ENCODE measurements at places on chromosomes 5 and 9.
A peak's percentile ranks its signal among the peaks of the same experiment; 100 is the strongest.

DNA sequence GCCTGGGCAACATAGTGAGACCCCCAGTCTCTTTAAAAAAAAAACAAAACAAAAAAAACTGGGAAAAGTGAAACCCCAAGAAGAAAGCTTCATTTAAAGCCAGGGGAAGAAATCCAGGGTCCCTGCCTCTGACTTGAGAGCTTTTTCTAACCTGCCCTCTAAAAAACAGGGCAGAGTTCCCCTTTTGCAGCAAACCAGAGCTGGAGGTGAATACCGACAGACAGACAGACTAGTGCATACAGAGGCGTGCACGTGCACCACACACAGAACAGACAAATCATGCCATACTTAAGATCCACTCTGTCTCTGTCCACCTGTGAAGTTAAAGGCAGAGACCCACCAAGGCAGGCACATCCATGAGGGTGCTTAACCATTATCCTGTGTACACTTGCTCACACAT lies 11.7 kb upstream of the AQP3 start:
- no peak for DNase-seq

DNA sequence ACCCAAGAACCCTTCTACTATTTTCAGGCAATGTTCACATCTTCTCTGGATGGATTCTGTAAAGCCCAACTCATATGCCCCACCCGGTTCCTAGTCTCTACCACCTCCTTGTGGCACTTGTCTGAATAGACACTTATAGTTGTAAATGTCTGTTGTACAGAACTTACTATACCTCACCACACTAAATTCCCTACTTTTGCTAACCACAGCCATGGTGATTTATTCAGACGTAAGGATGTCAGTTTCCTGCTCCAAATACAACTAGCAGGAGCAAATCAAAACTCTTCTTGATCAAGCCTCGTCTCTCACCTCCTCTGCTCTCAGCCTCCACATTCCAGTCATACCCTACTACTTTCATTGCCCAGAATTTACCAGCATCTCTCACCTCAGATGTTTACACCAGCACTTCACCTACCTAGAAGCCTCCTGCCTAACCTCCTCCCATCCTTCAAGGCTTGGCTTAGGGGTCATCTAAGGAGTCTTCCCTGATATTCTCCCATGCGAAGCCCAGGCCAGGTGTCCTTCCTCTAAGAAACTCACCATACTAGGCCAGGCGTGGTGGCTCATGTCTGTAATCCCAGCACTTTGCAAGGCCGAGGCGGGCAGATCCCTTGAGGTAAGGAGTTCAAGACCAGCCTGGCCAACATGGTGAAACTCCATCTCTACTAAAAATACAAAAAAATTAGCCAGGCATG lies 75.5 kb downstream of the MAPKAP1 start:
- DNase-seq, result no peak

- no peak for DNase-seq
These were observed 24.8 kb upstream of the IL6ST start for GRCh38 chr5:56019306-56020272.

- no peak for DNase-seq
These were observed 71.4 kb upstream of the PHYKPL start for GRCh38 chr5:178304016-178304415.

DNA sequence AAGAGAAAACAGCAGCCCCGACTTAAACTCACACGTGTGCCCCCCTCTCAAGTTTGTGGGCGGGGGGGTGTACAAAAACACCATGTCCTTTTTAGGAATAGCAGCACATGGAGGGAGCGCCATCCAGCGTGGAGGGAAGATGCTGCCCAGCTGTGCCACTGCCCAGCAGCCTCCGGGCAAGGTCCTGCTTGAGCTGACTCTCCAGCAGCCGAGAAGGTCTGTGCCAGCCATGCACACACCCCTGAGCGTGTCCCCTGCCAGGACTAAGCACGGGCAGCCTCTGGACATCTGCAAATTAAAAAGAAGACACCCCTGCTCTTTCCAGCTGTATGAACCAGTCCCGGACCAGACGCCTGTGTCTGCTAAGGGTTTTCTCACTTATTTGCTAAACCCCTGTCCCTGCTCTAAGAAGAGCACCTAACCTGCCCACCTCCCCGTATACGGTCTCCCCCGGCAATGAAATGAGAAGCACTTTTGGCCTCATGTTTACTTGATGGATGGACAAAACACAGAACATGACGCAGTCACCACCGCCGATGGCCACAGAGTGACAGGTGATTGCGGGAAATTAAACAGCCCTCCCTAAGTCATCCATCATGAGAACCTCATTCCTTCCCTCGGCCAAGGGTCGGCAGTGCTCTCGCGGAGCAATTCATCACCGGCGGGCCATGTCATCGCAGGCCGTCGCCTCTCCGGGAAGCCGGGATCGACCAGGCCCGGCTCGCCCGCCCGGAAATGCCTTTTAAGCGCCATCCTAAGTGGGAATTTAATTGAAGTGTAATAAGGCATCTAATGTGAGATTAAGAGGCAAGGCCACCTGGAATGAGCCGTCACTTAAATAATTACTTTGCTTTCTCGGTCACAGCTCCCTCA lies 96.9 kb downstream of the OLFM1 start:
- no peak for DNase-seq

DNA sequence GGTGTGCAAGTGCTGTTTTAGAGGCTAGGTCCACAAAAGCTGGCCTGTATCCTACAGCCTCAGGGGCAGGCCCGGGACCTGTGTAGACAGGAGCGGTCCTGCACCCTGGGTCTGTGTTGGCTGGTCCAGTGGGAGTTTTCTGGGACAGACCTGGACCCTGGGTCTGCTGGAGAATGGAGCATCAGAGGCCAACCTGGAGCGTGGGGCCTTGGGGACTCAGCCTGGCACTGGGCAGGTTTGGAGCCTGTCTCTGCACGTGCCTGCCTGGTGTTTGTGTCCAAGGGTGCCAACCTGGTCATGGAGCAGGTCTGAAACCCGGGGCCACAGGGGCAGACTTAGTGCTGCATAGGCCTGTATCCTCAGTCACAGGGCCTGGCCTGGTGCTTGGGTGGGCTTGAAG lies 45.8 kb downstream of the SRFBP1 start:
- no peak for DNase-seq

GRCh38 chr5:61603211-61603908 lies 271.3 kb downstream of the ZSWIM6 start:
- DNase-seq, result no peak

- DNase-seq, result peak; percentile 23
These were observed 109.9 kb downstream of the EDIL3 start for GRCh38 chr5:84274585-84275468.

DNA sequence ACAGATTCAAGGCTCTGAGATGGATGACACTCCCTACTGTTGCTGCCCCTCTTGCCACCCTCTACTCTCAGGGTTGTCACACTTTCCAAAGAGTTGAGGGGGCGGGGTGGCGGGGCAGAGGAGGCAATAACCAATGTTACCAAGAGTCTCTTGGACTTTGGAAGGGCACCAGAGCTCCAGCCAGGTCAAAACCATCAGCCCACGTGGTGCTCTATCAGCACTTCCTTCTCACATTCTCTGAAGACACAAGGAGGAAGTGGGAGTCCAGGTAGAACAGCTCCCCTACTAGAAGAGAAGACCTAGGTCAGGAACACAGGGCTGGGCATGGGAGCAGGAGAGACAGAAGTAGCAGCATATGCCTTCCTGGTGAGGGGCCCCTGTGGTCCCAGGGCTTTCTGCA lies 33.0 kb upstream of the PIK3R1 start:
- no peak for DNase-seq

DNA sequence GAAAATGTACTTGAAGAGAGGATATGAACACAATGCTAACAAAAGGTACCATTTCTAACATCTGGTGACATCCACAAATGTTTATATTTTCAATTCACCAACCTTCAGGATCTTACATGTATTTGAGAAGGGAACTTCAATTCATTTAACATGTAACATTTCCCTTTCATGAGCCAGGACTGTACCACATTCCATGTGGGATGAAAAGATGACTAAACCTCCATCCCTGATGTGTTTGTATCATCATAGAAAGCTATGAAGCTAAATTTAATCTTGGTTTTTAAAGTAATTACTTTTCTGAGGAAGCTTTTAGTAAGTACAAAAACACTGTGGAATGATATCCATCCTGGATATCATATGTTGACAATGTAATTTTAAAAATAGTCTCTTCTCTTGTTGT lies 78.2 kb upstream of the GNA14 start:
- no peak for DNase-seq

DNA sequence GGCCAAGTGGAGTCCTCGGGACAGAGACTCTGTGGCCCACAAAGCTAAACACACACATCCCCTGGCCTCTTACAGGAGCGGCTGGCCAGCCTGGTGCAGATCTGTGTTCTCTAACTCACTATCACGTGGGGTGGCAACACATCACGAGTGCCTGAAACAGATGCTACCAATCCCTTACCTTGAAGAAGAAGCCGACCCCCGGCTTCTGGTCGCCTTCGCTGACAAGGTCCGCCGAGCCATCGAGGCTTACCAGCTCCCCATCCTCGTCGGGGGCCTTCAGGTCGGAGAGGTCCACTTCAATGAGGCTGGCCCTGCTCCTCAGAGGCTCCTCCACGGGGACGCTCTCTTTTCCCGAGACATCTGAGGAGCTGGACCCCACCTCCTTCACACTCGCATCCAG lies 86.7 kb downstream of the CAMSAP1 start:
- DNase-seq, result no peak

DNA sequence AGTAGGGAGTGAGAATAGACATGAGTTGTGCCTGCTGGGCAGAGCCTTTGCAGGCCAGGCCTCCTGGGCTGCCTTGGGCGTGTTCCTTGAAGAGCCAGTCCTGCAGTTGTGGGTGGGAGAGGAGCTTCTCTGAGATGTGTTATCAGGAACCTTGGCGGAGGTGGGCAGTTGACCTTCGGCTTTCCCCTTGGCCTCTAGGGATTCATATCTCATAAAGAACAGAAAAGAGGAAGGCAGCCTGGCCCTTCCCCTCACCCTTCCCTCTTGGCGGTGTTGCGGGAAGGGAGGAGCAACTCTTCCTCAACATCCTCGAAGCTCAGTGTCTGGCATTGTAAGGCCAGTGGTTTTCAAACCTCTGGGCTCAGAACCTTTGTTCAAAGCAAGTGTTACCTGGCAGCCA lies 59.2 kb downstream of the DAPK1 start:
- no peak for DNase-seq

DNA sequence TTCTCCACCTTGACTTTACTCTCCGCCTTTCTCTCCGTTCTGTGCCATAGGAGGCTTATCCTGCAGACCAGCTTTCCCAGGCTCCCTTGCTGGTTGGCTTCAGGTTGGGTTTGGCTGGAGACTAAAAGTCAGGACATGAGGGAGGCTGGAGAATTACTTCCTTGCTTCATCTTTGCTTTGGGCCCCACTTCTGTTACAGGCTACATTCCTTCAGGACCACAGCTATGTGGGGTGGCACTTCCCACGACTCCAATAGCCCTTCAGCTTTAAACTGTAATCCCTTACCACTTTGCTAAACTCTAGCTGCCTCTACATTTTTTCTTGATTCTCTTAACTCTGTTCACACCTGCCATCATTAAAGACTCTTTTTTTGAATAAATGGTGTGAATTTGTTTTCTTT lies 186.7 kb upstream of the NR4A3 start:
- no peak for DNase-seq

DNA sequence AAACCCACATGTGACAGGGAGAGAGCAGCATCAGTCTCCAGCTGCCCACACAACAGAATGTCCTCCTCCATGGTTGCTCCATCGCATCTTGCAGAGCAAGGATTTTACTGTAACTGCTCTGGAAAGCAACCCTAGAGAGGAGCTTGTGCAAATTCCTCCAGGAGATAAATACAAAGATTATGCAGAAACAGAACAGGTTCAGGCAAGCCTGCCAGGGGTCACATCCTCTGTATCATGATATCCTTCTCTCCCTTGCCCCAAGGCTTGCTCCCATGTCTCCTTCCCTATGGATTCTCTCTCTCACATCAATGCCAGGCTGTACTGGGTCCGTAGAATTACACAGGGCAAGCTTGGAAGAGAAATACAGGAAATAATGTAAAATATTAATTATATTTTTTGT lies 226.0 kb downstream of the MPDZ start:
- no peak for DNase-seq

DNA sequence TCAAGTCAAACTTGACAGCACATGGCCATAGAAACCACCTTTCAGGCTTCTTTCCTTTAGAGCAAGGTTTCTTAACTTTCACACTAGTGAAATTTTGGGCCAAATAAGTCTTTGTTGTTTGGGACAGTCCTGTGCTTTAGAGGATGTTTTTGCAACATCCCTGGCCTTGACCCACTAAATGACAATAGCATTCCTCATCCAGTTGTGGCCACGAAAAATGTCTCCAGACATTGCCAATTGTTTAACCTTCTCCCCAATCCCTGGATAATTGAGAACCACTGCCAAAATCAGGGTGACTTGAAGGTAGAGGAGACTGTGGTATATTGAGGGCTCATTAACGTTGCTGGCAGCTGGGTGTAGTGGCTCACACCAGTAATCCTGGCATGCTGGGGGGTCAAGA lies 72.0 kb downstream of the ALDH1A1 start:
- DNase-seq, result no peak

DNA sequence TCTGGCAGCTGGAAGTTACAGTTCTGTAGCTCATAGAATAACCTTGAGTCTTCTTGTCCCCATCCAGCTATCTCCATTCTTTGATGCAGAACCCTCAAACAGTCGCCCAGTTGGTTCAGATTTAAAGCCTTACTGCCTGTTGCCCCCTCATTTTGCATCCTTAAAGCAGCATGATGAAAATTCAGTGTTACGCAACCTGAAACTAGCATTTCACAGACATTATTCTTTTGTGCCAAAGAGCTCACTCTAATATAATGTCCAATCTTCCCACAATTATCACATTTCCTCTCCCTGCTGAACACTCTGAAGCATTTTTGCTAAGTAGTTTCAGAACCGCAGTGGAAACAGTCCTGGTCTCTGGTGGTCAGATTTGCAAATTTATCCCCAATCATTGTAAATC lies 318.0 kb downstream of the PSAT1 start:
- DNase-seq, result no peak

DNA sequence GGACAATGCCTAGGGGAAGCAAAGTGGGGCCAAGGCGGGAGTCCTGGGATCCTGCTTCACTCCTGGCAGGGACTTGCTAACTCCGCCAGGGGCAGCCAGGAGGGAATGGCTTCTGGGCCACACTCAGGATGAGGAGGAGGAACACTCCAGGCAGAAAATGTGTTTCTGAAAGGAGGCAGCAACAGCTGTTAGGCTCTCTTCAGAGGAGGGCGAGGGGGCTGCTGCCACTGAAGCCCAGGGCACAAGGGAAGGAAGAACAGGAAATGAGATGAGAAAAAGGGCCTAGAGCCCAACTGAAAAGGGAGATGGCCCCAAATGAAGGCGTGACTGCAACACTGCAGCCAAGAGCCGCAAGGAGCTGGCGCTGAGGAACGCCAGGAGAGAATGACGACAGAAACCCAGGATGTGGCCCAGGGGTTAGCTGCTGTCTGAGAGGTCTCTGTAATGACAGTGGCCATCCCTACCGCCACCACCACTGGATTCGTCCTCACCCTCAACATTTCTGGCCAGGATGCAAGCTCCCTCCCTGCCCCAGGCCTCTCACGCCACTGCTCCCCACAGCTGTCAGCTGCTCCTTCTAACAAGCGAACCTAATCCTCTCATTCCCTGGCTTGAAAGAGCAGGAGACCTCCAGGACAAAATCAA lies 15.8 kb downstream of the PSMB7 start:
- no peak for DNase-seq

Measured in nucleus accumbens (tissue), 56 donors.